ENCODE measurements at places on chromosomes 13 and 19.

- DNase-seq, result no peak
Measured at GRCh38 chr13:60047918-60048317, 115.8 kb downstream of the DIAPH3 start.

DNA sequence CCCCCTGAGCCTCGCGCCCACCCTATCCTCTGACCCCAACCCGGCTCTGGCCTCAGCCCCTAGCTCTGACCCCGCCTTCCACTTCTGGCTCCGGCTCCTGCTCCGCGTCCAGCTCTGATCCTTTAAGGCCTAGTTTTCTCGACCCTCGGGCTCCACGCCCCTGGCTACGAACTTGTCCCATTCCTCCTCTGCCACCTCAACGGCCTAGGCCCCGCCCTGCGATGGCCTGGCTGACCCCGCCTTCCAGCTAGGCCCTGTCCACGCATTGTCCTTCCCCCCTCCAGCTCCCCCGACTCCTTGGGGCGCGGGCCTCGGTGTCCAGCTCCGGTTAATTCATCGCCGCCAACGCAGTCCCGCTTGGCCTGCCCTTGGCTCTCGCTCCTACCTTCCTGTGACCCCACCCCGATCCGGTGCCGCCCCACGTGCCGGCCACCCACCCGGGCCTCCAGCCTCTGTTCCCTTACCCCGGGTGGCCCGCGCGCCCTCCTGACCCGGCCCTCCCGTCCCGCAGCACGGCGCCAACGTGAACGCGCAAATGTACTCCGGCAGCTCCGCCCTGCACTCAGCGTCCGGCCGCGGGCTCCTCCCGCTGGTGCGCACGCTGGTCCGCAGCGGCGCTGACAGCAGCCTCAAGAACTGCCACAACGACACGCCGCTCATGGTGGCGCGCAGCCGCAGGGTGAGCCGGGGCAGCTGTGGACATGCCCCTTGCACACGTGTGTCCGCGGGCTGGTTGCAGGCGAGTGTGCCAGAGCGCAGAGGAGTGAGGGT is 9.4 kb downstream of the BCL3 start:
- no peak for DNase-seq

DNA sequence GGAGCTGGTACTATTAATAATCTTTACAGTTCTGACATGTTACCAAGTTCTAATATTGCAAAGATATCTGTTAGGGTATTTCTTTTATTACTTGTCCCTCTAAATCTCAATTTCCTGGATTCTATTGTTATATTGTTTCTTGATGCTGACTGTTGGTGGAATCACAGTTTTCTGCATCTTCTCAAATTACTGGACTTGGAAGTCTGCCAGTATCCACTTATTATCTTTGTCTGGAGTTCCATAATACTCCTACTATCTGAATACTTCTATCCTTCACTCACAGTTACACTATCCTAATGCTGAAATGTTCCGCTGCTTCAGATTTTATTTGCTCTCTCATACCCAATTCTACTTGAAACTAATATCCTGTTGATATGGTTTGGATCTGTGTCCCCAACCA is 1985.7 kb upstream of the PRR20A start:
- no peak for DNase-seq

GRCh38 chr19:7833225-7834099 is 3.4 kb downstream of the EVI5L start:
- DNase-seq, result no peak

DNA sequence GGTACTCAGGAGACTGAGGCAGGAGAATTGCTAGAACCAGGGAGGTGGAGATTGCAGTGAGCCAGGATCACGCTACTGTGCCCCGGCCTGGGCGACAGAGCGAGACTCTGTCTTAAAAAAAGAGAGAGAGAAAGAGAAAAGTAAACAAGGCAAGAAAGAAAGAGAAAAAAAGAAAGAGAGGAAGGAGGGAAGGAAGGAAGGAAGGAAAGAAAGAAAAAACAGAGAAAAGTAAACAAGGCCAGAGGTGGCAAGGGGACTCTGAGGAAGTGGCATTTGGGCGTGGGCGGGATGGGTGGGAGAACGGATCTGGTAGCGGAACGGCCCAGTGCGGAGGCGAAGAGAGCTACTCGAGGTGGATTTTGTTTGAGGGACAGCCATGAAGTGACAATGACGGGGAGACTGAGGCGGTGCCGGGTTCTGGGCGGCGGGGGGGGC is 7.5 kb upstream of the ARRDC2 start:
- no peak for DNase-seq

GRCh38 chr13:38582133-38582532 is 104.7 kb upstream of the FREM2 start:
- peak; percentile 3 for DNase-seq

DNA sequence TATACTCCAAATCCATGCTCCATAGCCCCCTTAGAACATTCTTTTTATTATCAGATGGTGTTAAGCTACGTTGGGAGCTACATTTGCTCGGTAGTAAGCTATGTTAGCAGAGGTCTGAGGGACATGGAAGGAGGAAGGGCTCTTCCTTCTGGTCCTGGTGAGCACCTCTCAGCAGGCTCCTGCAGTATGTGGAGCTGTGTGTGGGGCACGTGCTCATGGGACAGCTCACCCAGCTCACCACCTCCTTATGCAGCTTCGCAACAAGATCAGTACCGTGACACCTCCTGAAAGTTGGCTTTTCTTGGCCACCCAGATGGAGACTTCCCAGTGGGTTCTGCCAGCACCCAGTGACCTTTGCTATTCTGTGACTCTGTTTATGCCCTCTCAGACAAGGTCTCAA is 400.5 kb upstream of the SLC10A2 start:
- DNase-seq, result no peak

GRCh38 chr13:98214008-98214643 is 37.1 kb upstream of the RNF113B start:
- DNase-seq, result no peak

GRCh38 chr13:29597706-29598105 is 2.2 kb upstream of the SLC7A1 start:
- no peak for DNase-seq

- DNase-seq, result no peak
Measured at GRCh38 chr13:33764716-33765115, 53.2 kb upstream of the RFC3 start.

- DNase-seq, result no peak
Measured at GRCh38 chr13:112060899-112061366, 6.0 kb upstream of the SOX1 start.

DNA sequence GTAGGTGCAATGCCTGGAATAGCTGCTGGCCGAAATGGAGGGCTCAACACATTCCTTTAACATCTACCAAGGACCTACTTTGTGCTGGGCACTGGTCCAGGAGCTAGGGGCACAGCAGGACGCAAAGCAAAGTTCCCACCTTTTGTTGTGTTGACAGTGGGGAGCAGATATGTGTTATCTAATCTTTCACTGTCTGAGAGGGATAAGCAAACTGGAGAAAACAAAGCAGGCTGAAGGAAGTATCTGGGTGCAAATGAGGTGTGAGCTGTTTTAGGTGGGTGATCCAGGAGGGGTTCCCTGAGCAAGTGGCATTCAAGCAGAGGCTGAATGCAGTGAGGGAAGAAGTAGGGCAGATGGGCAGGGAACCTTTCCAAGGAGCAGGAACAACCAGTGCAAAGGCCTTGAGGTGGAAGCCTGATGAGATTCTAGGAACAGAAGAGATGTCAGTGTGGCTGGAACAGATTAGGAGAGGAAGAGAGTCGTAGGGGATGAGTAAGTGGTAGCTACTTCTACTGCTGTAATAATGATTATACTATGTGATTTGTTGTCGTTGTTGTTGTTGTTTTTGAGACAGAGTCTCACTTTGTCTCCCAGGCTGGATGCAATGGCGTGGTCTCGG is 2.2 kb upstream of the PLAUR start:
- no peak for DNase-seq

DNA sequence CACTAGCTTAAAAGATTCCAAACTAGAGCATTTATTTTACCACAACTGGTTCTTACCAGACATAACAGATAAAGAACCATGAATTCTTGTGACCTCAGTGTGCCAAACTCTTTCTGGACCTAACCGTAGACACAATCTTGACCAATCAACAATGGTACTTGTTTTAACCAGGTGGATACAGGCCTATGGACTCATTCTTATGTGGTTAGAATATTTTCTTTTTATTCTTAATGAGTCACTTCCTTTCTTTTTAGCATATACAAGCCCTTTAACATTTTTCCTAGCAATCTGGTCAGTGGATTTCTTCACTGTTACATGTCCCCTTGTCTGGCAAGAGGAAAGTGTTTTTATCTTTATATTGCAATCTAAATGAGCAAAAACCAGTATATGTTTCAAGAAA is 792.1 kb upstream of the SPRY2 start:
- no peak for DNase-seq

- DNase-seq, result no peak
Measured at GRCh38 chr19:46220038-46220615, 9.4 kb upstream of the IGFL1 start.

DNA sequence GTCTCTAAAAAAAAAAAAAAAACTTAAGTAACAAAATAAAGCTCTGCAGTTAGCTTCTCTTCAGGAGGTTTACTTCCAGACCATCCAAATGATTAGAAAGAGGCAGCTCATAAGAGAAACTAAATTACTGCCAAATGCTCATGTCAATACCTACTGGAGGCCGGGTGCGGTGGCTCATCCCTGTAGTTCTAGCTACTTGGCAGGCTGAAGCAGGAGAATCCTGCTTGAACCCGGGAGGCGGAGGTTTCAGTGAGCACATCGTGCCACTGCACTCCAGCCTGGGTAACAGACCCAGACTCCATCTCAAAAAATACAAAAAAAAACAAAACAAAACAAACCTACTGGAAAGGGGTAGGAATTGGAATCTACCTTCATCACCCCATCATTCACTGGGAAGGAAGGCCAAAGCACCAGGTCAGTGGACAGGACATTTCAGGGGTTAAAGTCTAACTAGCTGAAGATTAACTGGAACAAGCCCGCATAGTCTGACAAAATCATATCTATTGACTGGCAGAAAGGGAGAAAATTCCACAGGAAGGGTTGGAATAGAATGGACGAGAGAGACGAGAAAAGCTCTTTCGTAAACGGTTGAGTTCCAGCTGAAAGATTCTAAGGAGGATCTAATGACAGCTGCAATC is 1.3 kb downstream of the ZFP14 start:
- DNase-seq, result no peak

GRCh38 chr19:39670998-39671397 is 15.3 kb downstream of the LGALS16 start:
- no peak for DNase-seq

DNA sequence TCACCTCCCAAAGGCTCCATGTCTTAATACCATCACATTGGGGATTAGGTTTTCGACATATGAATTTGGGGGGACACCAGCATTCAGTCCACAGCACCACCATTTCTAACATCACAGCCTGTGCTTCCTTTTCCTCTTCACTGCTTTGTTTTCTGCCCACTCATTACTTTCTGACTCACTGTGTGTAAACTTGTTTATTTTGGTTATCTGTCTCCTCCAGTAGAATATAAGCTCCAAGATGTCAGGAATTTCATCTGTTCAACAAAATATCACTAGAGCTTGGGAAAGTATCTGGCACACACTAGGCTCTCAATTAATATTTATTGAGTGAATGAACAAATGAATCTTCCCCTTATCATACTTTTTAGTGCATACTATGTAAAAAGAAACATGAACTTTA is 152.0 kb downstream of the NUFIP1 start:
- no peak for DNase-seq

DNA sequence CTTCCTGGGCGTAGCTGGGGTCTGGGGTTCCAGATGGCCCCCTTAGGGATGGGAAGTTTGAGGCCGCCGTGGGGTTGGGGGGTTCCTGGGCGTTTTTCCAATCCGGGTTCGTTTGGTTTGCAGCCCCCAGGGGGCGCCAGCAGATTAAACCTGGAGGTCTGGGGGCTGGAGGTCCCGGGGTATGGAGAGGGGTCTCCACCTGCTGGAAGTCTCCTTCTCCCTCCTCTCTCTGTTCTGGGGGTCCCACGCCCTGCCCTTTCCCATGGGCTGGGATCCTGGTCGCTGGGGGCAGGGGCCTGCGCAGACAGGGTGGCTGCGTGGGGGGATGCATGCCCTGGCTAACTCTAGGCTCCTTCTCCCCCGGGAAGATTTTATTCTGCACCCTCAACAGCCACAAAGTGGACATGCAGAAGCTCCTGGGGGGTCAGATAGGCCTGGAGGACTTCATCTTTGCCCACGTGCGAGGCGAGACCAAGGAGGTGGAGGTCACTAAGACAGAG is 899 bp downstream of the GIPC3 start:
- DNase-seq, result peak; percentile 40

- no peak for DNase-seq
Measured at GRCh38 chr19:28498404-28498976, 714.5 kb downstream of the UQCRFS1 start.

GRCh38 chr19:38262585-38263268 is 1.6 kb upstream of the SPINT2 start:
- no peak for DNase-seq

DNA sequence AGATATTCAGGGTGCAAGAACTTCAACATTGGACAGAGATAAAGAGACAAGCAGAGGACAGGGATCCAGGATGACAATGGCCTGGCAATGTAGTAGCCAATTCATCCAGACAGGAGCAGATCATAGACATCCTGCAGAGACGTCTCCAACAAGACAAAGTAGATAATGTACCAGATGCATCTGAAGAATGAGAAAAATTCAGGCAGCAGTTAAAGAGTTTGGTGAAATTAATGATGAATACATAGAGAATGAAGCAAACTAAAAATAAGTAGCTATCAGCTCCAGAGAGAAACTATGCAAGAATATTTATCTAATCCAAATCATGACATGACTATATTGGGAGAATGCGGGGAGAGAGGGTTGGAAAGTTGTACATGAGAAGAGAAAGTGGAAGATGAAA is 278.4 kb upstream of the DACH1 start:
- no peak for DNase-seq

DNA sequence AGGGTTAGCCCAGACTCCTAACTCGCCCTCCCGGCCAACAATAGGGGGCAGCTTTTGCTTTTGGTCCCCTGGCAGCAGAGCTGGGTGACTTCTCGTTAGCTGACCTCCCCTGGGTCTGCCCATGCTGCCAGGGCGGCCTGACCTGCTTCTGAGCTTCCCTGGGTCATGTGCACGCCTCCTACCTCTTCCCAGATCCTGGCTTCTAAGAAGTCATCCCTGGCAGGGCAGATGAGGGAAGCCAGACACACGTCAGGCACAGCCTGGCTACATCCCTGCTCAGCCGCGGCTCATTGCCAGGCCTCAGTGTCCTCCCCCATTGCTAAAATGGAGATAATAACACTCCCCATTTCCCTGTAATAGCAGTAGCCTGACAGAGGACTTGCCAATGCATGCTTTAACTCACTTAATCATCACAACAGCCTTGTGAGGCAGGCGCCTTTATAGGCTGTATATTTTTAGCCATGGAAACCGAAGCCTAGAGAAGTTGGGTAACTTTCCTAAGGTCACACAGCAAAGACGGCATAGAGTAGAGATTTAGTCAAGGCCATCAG is 2.1 kb downstream of the KCNK6 start:
- DNase-seq, result no peak

- DNase-seq, result no peak
Measured at GRCh38 chr13:42345367-42345766, 73.4 kb downstream of the AKAP11 start.

Measured in CD4-positive, alpha-beta T cell treated with Interleukin-12 subunit alpha and Interleukin-12 subunit beta, for 1 hour (primary cell).